Activated T-cell treated with anti-CD3 and anti-CD28 coated beads for 48 hours (primary cell): ENCODE measurements at places on chromosomes 4 and X.

- DNase-seq, result no peak
Measured at GRCh38 chr4:85489273-85489981, 14.5 kb downstream of the ARHGAP24 start.

GRCh38 chr4:183903021-183903760, 1.9 kb upstream of the STOX2 start:
- DNase-seq, result no peak

- DNase-seq, result no peak
Measured at GRCh38 chr4:183142571-183143550, 43.8 kb downstream of the WWC2 start.

GRCh38 chr4:120000591-120001296, 65.9 kb downstream of the MAD2L1 start:
- no peak for DNase-seq

DNA sequence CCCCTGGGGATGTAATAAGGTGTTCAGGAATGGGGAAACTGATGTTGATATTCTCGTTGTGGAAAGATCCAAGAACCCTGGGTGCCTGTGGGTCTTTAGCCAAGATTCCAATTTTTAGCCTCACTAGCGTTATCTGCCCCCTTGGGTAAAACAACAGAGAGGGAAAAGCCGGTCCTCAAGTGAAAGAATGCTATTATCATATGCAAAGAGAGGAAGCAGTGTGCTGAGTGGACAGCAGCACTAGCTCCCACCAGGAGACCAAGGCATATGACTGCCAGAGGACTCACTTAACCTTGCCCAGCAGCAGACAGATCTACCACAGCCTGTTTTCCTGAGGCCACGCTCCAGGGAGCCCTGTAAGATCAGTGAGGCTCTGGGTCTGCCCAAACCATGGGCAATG, 257.9 kb upstream of the CPEB2 start:
- DNase-seq, result no peak

GRCh38 chrX:53122013-53122412, 28.1 kb downstream of the KANTR start:
- no peak for DNase-seq

- DNase-seq, result no peak
Measured at GRCh38 chrX:121254336-121254735, 206.9 kb downstream of the GLUD2 start.

DNA sequence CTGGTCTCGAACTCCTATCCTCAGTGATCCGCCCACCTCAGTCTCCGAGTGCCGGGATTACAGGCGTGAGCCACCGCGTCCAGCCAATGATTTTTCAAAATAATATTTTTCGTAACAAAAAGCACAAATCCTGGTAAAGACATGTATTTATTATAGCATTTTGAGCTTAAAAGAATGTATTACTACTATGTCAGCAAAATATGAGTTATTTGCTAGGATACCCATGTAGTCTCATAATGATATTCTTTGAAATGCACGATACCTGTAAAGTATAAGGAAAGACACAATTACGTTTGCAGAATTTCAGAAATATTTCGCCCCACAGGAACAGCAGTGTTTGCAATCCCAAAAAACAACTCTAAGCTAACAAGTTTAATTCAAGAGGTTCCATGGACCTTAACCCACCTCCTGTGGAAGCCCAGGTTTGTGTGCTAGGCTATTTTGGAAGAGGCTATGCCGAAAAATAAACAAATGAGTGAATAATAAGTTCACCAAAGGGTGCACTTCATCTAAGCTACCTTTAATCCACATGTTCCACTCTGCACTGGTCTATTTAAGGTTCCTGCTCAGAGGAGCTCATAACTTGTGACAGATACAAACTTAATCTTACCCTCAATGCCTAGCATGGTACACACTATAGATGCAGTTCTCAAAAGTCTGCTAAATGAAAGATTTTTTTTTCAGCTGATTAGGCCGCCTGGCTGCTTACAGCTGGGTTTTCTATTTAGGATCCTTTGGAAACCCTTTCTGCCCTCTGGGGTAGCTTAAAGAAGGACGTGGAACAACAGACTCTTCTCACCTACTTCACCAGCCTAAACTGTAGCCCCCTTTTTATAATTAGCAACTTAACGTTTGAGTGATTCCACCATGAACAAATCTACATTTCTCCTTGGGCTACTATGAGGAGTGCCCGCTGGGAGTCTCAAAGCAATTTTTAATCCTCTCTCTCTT, 5.0 kb downstream of the FRYL start:
- no peak for DNase-seq

- DNase-seq, result no peak
Measured at GRCh38 chr4:38387348-38387747, 276.7 kb upstream of the KLF3 start.

GRCh38 chr4:82842593-82842992, 44.0 kb upstream of the SCD5 start:
- DNase-seq, result no peak

- DNase-seq, result no peak
Measured at GRCh38 chr4:5815641-5816040, 77.2 kb downstream of the CRMP1 start.

GRCh38 chrX:129772796-129773431, 6.8 kb upstream of the SASH3 start:
- DNase-seq, result no peak

GRCh38 chrX:68584221-68584620, 63.2 kb upstream of the STARD8 start:
- no peak for DNase-seq

DNA sequence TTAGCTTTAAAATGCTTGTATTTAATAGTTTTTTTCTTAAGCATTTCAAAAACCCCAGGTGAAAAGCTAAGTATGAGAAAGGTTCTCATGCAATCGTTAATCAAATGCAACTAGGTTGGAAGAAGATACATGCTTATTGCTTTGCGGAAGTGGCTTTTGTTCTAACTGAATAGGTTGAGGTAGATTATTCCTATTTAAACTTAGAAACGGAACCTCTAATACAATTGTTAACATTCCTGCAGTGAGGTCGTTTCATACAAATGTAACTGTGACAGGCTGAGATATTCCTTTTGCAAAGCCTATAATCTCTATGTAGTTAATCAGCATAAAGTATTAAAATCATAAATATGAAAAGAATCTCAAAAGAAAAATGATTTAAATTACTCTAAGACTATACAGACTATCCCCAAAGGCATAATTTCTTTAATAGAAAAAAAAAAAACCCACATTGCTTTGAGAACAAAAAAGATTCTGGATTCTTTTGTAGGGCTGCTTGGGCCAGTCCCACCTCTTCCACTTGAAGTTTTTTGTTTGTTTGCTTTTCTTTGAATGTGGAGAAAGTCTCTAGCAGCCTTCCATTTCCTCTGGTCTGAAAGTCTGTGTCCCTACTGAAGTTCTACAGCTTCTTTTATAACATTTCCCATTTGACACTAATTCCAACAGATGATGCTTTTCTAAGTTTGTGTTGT, 25.6 kb upstream of the SORBS2 start:
- DNase-seq, result no peak

- no peak for DNase-seq
Measured at GRCh38 chrX:41512394-41512793, 65.3 kb downstream of the NYX start.

- DNase-seq, result no peak
Measured at GRCh38 chrX:18410038-18410437, 15.4 kb upstream of the CDKL5 start.

GRCh38 chr4:20895988-20896387, 195.7 kb downstream of the PACRGL start:
- DNase-seq, result no peak

DNA sequence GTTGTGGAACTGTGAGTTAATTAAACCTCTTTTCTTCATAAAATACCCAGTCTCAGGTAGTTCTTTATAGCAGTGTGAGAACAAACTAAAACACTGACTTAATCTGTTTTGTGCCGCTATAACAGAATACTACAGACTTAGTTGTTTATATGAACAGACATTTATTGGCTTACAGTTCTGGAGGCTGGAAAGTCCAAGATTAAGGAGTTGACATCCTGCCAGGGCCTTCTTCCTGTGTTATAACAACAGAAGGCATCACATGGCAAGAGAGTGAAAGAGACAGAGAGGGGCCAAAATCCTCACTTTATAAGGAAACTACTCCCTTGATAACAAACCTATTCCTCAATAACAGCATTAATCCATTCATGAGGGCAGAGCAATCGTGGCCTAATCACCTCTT, 42.5 kb upstream of the KCNIP4 start:
- DNase-seq, result no peak

DNA sequence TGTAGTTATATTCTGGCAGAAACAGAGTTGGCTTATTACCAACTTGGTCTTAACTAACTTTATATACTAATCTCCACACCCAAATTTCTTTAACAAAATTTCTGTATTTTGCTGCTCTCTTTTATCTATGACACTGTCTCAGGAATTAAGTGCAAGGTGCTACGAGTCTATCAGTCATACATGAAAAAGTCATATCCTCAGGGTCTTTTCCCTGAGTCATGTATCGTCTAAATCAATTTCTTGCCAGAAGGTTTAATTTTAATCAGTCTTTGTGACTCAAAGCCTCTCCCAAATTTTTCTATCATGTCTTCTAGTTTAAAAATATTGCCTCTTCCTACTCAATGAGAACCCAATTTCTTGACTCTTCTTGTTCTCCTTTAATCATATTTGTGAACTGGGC, 1803.6 kb upstream of the PCDH7 start:
- DNase-seq, result no peak

- no peak for DNase-seq
Measured at GRCh38 chrX:16005917-16006316, 117.4 kb upstream of the GRPR start.

DNA sequence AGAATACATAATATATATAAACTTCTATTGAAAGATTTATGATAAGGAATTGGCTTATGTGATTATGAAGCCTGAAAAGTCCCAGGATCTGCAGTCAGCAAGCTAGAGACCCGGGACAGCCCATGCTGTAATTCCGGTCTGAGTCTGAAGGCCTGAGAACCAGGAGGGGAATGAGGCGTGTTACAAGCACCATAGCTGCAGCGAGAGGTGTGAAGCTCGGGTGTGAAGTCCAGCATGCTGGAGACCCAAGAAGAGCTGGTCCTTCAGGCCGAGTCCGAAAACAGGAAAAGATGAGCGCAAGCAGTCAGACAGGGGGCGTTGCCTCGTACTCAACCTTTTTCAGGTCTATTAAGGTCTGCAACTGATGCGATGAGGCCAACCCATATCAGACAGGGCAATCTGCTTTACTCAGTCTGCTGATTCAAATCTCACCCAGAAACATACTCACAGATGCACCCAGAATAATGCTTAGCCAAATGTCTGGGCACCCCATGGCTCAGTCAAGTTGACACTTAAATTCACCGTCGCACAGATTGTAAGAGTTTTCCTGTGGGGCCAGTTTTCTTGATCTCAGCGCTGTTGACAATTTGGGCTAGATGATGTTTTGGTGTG, 40.4 kb downstream of the SMIM20 start:
- DNase-seq, result no peak

GRCh38 chrX:12463052-12463451, 324.8 kb downstream of the FRMPD4 start:
- no peak for DNase-seq
